ENCODE measurements at places on chromosomes 5 and 9.

DNA sequence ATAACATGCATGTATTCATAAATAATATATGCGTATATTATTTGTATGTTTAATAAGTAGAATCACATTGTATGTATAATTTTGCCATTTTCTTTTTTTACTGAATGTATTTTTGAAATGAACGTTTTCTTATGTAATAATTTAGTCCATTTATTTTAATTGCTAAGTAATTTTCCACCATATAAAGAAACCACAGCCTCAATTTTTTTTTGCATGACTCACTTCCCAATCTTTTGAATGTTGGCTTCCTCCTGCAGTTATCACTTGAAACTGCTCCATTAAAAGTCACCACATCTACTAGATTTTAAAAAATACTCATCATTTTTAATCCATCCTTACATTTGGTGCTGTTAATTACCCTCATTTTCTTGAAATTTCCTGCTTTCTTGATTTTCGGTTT lies 363.3 kb upstream of the MEF2C start:
- DNase-seq, result no peak

- DNase-seq, result no peak
Measured at GRCh38 chr9:89212171-89212570, 33.6 kb upstream of the SHC3 start.

- DNase-seq, result no peak
Measured at GRCh38 chr5:81288021-81288433, 13.4 kb upstream of the ZCCHC9 start.

DNA sequence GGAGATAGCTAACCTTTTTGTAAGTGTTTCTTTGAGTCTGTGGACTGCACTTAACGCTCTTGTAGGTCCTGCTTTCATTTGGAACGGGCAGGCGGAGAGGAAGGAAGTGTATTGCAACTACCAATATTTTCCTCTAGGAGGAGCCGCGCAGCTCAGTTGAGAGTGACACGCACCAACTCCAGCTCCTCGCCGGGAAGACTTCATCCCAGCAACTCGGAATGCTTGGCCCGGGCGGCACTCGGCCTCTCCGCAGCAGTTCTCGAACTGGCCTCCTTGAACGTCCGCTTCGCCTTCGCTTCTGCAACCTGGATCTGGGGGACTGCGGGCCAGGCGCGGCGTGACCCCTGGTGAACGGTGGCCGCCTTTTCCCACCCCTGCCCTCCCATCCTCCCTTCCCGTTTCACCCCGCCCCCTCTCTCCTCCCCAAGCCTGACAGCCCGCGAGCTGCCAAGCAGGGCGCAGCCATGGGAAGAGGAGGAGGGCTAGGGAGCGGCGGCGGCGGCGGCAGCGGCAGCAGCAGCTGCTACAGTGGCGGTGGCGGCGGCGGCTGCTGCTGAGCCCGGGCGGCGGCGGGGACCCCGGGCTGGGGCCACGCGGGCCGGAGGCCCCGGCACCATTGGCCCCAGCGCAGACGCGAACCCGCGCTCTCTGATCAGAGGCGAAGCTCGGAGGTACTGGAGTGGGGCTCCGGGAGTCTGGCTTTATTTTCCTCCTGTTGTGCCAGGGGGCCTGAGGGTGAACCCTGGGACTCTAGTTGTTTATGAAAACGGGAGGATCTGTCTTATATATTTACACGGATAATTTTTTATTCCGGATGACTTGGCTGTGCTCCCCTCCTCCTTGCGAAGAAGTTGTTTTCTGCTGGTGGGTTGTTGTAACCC lies at the start of gene GHR:
Gene GHR (plus strand): TSS at position 155 of the 881 bp plus-strand sequence. CDS start 142,436 bp downstream, outside the sequence.
- peak; percentile 81 for DNase-seq

Data from neuronal stem cell (in vitro differentiated cells).